ENCODE measurements at places on chromosomes 13 and 19.

- DNase-seq: no peak
Observed at GRCh38 chr19:51632126-51632525, 1.9 kb upstream of the SIGLEC5 start.

GRCh38 chr19:6710273-6711077 lies 10.0 kb downstream of the C3 start:
- no peak for DNase-seq

- DNase-seq: no peak
Observed at GRCh38 chr13:67353941-67354340, 123.8 kb upstream of the PCDH9 start.

DNA sequence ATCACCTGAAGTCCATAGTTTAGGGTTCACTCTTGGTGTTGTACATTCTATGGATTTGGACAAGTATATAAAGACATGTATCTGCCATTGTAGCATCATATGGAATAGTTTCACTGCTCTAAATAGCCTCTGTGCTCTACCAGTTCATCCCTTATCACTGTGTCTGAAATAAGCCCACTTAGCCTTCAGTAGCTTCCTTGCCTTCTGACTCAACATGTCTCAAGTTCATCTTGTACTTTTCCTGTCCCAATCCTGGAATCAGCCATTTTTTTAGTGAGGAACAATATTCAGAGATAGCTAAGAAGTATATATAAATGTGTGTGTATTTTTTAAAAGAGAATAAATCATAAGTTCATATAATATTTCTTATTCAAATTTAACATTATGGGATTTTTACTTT lies 79.2 kb downstream of the DHRS12 start:
- no peak for DNase-seq

Data from mucosa of gallbladder (tissue), 1 donor.